ENCODE measurements at places on chromosomes 5 and 9.

GRCh38 chr9:32414856-32415255 is 30.4 kb downstream of the ACO1 start:
- DNase-seq, result no peak

DNA sequence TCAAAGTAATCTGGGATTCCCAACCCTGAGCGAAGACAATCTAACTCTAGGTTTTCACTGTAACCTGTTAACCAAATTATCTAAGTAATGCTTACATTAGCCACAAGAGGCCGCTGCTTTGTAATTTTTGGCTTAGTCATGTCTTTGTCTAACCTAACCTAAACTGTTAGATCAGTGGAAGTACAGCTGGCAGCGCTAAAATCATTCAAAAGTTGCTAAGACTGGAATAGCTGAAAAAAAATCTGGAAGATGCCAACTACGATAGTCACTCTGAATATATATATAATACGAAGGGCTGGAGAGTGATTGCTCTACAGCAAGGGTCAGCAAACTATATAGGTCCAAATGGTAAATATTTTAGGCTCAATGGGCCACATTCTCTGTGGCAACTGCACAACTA is 60.2 kb downstream of the FBXO38 start:
- DNase-seq, result no peak

GRCh38 chr9:123637606-123637944 is 281.6 kb downstream of the CRB2 start:
- no peak for DNase-seq

GRCh38 chr9:8188723-8189407 is 389.3 kb upstream of the DMAC1 start:
- DNase-seq, result no peak

- DNase-seq, result no peak
These were observed 244.8 kb upstream of the HAPLN1 start for GRCh38 chr5:83965441-83965840.

- DNase-seq, result no peak
These were observed 1989.8 kb downstream of the EFNA5 start for GRCh38 chr5:105680858-105681475.

DNA sequence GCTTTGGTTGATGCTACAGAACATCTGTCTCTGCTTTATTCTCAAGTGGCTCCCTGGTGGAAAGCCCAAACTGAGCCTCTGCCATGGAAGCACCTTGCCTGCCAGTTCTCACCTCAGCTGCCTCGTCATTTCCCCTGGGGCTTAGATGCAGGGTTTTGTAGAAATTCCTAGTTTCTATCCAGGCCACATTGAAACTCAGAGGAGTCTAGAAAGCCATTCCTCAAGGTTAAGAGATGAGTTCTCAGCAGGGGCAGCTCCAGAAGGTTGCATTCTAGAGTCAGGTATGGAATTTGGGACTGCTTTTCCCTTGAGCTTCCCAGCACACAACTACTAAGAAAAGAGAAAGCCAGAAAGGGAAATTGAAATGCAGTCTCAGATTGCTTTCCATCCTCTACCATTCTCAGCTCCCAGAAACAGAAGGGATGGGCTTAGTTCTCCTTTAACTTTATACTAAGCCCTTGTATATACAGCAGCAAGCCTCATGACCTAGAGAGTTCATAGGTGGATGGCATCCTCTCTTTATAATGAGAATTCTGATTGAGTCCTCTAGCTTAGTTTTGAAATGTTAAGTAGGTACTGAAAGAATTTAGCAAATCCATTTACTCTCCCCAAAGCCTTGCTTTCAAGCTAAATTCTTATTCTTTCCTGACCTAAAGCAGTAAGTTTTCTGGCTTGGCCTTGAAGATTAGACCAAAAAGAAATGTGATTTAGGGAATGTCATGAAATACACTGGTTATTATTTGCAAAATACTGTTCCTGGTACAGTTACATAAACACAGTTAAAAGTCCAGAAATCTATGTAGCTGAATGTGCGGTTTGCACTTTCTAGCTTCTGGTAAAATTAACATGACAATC is 66.0 kb upstream of the MEF2C start:
- DNase-seq, result no peak

DNA sequence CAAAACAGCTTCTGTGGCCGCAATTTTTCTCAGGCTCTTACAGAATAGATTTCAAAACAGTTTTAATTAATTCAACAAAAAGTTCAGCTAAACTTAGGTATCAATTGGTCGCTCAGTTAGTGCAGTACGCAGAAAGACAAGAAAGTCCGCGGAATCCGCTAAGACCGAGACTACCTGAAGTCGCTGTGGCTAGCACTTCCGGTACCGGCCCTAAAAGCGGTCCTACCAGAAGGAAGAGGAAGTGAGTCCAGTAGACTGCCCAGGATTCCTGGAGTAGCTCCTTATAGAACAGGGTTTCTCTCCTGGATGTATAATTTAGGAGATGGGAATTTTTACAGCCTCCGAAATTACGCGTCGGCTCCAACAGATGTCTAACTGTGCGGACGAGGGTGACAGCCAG is 16.6 kb upstream of the PCDHB2 start:
- no peak for DNase-seq

DNA sequence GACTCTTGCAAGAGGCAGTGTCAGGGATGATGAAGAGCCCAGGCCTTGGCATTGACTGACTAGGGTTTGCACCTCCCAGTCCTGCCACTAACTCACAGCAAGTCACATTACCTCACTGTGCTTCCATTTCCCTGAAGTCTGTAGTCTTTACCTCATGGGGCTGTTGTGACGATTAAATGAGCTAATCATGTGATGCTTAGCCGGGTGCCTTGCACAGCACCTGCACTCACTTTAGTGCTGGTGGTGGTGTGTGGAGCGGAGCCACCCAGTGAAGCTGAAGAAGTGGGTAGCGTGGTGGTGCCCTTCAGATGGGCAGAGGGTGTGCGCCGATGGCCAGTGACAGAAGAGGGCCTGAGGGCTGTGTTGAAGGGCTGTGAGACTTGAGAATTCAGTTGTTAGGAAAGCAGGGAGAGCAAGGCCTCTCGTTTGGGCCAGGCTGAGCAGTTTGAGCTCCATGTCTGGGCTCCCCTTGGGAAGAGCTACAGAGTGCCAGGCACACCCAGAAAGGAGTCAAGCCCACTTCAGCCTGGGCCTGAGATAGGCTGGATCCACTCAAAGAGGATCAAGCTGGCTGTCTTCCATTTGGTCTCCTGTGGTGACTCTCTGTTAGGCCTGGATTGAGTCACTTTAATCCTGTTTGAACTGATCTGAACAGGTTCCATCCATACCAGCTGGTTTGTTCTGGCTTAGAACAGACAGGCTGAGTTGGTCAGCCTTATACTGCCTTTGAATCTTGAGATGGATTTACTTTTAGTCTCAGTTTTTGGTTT is 42.5 kb downstream of the RALGPS1 start:
- no peak for DNase-seq

DNA sequence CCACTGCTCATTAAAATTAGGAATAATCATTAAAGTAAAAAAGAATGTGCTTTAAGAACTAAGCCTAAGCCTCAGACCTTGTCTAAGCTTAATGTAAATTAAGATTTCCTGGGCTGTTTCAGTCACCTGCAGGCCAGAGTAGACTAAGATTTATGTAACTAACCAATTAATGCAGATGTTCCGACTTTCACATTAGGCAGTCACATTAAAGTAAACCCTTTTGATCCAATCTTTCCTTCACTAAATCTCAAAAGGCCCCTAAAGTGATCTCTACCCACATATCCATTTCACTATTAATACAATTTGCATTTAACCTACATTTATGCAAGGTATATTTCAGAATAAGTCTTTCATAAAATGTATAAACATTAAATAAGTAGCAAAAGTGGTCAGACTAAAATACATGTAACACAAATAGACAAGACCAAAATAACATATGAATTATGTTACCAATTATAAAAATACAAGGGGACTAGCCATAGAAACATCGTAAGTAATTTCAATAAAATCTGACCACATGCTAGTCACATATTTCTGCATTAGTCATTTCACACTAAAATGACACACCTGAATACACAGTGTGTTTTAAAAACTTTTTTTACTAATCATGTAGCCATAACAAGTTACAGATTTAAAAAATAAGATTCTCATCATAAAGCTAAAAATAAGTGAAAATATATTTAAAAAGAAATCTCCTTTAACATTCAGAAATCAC is 7.7 kb downstream of the NR3C1 start:
- no peak for DNase-seq

DNA sequence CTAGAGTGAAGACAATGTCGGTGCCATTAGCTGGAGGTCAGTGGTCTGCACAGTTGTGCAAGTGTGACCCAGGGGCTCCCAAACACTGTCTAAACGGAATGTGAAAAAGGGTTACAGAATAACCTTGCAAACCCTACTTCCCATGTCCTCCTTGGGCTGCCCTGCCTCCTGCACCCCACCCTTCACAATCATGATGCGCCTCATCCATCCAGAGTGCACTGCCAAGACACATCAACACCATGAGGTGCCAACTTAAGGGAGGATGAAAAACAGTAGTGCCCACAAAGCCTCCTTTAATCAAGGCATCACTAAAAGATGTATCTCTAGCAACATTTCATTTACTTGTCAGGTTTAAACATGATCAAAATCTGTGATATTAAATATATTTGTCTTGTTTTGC is 87.1 kb downstream of the SETX start:
- DNase-seq, result no peak

DNA sequence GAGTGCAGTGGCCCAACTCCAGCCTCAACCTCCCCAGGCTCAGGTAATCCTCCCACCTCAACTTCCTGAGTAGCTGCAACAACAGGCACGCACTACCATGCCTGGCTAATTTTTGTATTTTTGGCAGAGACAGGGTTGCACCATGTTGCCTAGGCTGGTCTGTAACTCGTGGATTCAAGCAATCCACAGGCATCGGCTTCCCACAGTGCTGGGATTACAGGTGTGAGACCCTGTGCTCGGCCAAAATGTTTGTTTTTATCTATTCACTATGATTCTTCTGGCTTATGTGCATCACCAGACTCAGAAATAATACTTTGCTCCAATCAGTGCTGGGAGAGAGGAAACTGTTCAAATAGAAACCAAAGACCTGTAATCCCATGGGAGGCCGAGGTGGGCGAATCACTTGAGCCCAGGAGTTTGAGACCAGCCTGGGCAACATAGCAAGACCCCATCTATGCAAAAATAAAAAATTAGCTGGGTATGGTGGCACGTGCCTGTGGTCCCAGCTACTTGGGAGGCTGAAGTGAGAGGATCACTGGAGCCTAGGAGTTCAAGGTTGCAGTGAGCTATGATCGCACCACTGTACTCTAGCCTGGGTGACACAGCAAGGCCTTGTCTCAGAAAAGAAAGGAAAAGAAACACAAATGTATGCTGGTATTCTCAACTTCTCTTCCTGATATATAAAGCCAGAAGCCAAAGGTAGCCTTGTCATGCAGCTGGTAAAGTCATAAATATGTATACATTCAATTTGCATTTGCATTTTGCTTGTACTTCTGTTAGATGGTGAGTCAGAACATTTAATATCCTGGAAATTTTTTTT is 4.5 kb downstream of the PIP5K1B start:
- no peak for DNase-seq

GRCh38 chr9:117763314-117763713 is 59.1 kb downstream of the TLR4 start:
- DNase-seq, result no peak

DNA sequence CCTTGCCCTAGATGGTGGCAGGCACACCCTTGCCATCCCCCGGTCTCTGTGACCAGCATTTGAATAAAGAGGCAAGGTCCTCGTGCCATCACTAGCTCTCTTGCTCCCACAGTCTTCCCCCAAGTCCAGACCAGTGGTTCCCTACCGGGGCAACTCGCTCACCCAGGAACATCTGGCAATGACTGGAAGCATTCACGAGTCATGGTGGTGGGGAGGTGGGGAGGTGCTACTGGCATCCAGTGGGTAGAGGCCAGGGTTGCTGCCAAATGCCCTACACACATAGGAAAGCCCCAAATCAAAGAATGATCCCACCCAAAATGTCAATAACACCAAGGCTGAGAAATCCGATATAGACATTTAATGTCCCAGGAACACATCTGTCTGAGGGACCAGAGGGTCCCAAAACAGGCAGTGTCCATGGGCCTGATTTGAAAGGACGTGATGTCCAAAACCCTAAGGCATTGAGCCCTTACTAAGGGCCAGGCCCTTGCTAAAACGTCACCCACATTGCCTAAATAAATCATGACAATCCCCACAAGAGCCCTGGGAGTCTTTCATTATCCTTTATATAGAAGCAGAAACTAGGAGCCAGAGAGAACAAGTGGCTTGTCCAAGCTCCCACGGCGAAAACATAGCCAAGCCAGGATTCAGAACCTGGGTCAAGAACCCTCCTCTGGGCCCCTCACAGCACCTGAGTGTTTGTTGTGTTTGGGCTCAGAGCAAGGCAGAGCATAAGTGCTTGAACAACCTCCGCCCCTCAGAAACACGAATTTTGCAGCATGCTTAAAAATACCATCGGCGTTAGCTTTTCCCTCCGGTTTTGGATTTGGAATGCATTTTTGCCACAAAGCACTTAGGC is 119.3 kb upstream of the WWC1 start:
- DNase-seq, result no peak

GRCh38 chr9:118522093-118523028 is 818.2 kb downstream of the TLR4 start:
- DNase-seq, result no peak

DNA sequence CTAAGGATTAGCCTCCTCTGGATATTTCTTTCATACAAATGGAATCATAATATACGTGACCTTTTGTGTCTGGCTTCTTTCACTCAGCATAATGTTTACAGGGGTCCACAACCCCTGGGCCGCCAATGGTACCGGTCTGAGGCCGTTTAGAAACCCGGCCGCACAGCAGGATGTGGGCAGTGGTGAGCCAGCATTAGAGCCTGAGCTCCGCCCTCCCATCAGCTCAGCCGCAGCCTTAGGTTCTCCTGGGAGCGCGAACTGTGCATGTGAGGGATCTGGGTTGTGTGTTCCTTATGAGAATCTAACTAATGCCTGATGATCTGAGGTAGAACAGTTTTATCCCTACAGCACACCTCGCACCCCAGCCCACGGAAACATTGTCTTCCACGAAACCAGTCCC is 229.7 kb downstream of the ICE1 start:
- no peak for DNase-seq

- no peak for DNase-seq
These were observed 29.5 kb downstream of the PFDN1 start for GRCh38 chr5:140273401-140273877.

GRCh38 chr5:10202089-10202910 is 47.4 kb downstream of the ATPSCKMT start:
- DNase-seq, result no peak

DNA sequence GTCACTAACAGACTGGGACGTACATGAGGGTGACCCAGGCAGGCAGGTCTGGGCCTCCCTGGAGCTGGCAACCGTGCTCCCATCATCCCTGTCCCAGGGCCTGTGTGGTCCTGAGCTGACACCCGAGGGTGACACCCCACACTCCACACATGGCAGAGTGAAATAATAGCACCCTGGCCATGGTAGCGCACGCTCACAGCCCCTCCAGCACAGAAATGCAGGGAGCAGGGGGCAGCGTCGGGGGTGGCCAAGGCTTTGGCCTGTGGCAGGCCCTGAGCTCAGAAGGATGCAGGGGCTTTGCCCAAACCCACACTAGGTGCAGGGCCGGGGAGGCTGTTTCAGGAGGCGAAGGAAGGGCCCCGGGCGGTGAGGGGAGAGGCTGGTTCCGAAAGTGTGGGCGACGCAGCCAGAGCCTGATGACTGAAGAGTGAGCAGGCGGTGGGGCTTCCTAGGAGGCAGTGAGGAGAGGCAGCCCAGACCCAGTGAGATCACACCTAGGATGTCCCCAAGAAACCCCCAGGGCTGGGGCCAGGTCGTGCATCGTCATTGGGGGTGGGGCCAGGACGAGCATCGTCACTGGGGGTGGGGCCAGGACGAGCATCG is 12.9 kb downstream of the OR2V2 start:
- peak; percentile 89 for DNase-seq

Measured in T-helper 1 cell (primary cell).